ENCODE measurements at places on chromosomes 12 and 14. TPM values are rescaled to one million over a fixed set of nuclear protein-coding genes. Genes with fewer than 3 reads are reported as not detected.

Gene NID2
- total RNA-seq, result 6.7 TPM

Gene MYO1H
- not detected for total RNA-seq

DNA sequence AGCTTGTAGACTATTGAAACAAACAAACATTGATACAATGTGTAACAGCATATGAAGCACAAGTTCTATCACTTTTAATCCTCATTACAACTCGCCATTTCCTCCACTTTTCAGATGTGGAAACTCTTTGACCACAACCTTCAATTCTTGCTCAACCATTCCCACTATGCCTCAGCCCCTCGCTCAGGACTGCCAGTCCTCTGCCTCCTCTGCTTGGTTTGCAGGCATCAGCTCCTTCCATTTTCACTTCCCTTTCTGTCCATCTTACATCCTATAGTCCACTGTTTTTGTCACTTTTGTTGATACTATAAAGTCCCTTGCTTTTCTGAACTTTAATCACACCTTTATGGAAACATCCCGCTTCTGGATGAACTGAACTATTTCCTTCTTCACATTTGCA lies 28.2 kb upstream of the CD27 start:
- no peak overlapping the region for H3K27ac ChIP-seq
- DNase-seq, result no peak
- H3K4me3 ChIP-seq, result no peak overlapping the region
- peaks cover 23% of the 10 kb centered on the region for H3K4me1 ChIP-seq

DNA sequence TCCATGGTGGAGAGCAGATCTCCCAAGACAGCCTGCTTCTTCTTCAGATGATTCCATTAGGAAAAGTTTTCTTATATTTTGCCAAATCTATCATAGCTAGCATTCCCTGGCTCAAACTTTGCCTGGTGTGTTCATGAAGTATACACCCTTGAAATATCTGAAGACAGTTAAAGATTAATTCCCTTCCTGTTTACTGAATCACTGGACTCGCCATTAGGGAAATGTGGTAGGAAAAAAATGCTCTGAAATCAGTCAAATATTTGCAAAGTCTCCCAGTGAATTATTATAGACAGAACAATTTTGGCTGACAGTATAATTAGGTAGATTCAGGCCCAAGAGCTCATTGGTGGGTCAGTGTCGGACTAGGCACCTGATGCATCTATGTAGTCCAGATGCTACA lies 86.5 kb downstream of the PDZRN4 start:
- no peak overlapping the region for H3K27ac ChIP-seq
- no peaks in the 10 kb centered on the region for H3K4me1 ChIP-seq
- no peak for DNase-seq
- H3K36me3 ChIP-seq, result no peaks in the 10 kb centered on the region

DNA sequence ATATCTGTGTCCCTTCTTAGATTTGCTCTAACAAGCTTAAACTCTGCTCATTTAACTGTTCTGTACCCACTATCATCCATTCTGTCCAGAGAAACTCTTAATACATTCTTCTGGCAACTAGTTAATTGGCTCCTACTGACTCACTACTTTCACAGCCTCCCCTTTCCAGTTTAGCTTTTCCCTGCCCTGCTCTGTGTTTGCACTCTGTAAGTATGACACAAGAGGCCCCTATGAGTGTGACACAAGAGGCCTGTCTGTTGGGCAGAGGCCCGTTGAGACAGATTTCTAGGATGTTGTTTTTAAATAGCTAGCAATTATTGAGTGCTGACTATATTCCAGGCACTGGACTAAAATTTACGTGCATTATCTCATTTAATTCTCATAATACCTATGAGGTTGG lies 246.0 kb upstream of the DAAM1 start:
- H3K27me3 ChIP-seq, result no peaks in the 10 kb centered on the region
- no peak overlapping the region for H3K4me3 ChIP-seq
- no peak overlapping the region for H3K27ac ChIP-seq
- no peaks in the 10 kb centered on the region for H3K36me3 ChIP-seq
- no peaks in the 10 kb centered on the region for H3K4me1 ChIP-seq
